Mucosa of gallbladder (tissue), 1 donor: ENCODE measurements at places on chromosomes 1 and 21.

DNA sequence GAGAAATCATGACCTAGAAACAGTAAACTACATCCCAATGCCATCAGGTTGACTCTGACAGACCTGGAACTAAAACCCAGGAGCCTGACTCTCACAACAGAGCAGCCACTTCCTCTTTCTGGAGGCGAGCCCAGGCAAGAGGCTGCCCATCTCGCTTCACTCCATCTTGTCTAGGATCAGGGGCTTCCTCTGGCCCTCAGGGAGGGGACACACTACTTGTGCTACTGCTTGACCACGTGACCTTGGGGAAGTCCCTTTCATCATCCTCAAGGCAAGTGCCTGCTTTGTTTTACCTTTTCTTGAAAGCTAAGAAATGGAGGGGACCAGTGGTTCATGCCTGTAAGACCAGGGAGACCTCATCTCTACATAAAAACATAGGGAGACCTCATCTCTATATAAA lies 2.6 kb upstream of the TENT5B start:
- no peak for DNase-seq

DNA sequence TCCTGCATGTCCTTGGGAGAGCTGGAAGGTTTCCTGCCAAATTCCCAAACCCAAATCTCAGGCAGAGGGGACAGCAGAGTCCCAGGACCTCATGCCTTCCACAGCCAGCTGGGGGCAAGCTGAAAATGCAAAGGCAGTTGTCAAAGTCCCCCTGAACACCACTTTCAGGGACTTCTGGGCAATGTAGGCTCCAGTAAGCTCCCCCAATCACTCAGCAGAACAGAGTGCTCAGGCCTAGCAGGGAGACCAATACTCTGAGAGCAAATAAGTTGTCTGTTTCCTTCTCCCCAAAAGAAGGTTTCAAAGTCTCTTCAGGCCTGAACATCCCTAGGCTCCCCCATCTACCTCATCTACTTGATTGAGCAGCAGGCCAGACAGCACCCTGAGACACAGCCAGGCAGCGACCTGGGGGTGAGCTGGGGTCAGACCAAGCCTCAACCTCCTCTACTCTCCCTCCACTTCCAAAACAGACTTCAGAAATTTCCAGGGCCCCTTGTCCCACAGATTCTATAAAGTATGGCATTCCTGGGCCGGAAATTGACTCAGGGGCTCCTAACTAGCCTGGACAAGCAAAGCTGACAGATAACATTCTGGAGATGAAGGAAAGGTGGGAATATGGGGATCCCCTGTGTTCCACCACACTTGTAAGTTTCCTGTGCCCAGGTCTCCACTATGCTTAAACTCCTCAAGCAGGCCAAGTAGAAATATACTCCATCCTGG lies 1.9 kb downstream of the SLC9A1 start:
- DNase-seq = no peak

- DNase-seq = no peak
Measured at GRCh38 chr1:54575605-54576290, 27.7 kb downstream of the ACOT11 start.

GRCh38 chr1:151681923-151682322 lies 34.7 kb downstream of the CELF3 start:
- DNase-seq = no peak

- no peak for DNase-seq
Measured at GRCh38 chr1:1124786-1125642, 9.1 kb upstream of the C1orf159 start.

GRCh38 chr1:234499119-234499942 lies 20.4 kb upstream of the TARBP1 start:
- peak; percentile 92 for DNase-seq

GRCh38 chr1:172532183-172532699 lies 709 bp upstream of the SUCO start:
- peak; percentile 95 for DNase-seq

- DNase-seq = no peak
Measured at GRCh38 chr1:192518700-192519099, 56.9 kb upstream of the RGS1 start.

GRCh38 chr1:214808845-214809460 lies 206.0 kb downstream of the CENPF start:
- DNase-seq = no peak

GRCh38 chr1:185486346-185486745 lies 169.3 kb upstream of the IVNS1ABP start:
- no peak for DNase-seq

DNA sequence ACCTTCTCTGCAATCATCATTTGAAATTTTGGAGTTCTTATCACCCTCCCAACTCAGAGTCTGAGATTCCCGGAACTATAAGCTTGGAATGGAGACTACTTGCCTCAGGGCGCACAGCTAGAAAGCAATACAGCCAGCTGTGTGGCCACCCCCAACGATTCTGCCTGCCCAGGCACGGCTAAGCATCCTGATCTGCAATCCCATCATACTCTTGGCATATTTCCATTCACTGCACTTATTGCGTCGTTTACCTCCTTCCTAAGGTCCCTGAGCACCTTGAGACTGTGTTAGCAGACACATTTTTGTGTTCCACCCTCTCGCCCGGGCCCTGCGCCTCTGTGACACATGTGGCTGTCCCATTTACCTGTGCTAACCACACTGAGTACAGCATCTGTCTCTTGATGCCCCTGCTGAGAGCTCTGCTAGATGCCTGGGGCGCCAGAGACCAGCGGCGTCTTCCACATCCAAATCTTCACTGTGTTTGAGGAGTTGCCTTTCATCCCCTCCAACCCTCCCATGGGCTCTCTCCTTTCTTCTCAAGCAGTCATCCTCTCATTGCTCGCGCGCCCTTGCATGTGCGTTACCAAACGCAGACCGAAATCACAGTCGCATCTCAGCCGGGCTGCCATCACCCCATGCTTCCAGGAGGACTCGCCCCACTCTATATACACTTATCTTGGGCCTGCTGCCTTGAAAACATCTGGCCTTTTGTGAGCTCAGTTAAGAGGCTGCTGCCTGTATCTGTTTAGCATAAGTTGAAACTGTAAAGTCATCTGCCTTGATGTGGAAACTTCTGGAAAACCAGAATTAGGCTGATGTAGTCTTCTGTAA lies 3.5 kb upstream of the CLDN19 start:
- DNase-seq = no peak

DNA sequence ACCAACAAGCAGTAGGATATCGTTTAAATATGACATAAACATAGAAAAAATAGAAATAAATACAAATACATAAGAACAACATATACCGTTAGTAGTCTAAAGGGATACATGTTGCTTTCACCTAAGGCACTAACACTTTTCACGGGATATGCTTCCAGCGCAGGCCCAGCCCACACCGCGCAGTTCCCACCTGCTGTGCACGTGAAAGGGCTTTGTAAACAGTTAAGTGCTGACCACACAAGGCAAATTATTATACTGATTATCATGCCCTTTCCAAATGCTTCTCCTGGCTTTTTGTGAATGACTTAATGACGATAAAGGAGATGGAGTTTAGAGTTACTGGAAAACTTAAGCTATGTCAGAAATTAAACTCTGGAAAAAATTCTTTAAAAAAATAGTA lies 11.3 kb upstream of the IL22RA1 start:
- DNase-seq = no peak

DNA sequence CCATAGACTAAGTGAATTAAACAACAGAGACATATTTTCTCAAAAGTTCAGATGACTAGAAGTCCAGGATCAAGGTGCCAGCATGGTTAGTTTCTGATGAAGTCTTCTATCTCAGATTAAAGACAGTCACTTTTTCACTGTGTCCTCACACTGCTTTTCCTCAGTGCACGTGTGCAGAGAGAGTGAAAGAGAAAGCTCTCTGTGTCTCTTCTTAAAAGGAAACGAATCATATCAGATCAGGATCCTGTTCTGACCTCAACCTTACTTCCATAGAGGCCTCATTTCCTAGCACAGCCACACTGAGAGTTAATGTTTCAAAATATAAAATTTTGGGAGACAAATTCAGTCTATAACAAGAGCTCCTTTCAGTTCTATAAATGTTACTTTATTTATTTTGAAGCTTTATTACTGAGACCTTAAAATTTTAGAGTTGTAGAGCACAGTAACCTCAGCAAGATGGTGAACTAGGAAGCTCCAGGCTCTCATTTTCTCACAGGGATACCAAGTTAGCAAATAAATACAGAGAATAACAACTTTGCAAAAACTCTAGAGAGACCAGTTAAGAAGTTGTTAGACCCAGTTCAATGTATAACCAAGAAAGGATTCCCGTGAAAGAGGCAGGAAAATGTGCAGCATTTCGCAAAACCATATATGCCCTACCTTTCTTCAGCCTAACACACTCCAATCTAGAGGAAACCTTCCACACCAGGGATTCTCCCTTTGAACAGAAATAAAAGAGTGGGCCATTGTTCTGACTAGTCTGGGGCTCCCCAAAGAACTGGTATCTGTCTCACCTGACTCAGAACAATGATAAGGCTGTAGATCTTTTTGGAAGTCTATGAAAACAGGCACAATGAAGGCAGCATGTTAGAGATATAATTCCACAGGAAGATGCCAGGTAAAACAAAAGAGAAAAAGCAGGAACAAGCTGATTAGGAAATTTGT lies 372.2 kb downstream of the MRPL39 start:
- no peak for DNase-seq

GRCh38 chr1:48242141-48242736 lies 19.7 kb downstream of the SLC5A9 start:
- DNase-seq = no peak
